ENCODE measurements at places on chromosomes 3 and 15. TPM values are rescaled to one million over a fixed set of nuclear protein-coding genes. Genes with fewer than 3 reads are reported as not detected.

DNA sequence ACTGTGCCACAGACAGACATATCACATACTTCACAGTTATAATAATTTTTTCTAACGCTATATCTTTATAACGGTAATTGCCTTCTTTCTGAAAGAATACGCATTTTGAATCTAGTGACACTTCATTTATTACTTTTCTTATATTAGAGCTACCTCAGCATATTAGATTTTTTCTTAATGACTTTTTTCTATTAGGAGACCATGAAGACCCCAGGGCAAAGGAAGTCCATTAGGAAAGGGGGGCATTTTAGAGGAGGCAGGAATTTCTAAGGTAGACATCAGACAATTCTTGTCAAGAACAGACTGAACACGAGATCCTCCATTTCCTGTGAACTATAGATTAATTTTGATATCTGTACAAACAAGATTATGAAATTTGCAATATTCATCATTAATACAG lies 90.5 kb upstream of the NSMCE3 start:
- DNase-seq = no peak
- H3K27ac ChIP-seq = no peak overlapping the region
- no peaks in the 10 kb centered on the region for H3K4me1 ChIP-seq
- H3K4me3 ChIP-seq = no peak overlapping the region

FGD5 gene
- total RNA-seq = 1.1 TPM

GOLGA8H gene
- 1.5 TPM for total RNA-seq

LNP1 gene
- total RNA-seq = 23.1 TPM

- no peak overlapping the region for H3K4me3 ChIP-seq
- DNase-seq = no peak
- H3K4me1 ChIP-seq = peaks cover 4% of the 10 kb centered on the region
Observed at GRCh38 chr15:100281096-100281917, 60.5 kb downstream of the ADAMTS17 start.

DNA sequence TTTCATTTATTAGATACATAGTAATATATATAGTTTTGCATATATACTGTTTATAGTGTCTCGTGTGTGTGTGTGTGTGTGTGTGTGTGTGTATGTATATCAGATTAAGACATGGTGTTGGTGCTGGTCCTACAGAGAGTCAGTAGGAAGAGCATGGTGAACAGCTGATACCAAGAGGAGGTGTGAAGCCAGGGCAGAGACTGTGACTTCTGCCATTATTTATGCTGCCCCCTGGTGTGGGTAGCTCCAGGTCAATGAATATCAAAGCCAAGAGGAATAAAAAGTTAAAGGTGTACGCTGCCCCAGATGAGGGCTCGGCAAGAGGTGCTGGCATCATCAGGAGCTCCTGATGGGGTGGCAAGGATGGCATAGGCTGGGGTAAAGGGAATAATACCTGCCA lies 299.5 kb upstream of the RASGRP1 start:
- no peak overlapping the region for H3K27ac ChIP-seq
- H3K27me3 ChIP-seq = no peaks in the 10 kb centered on the region
- DNase-seq = peak; percentile 33
- no peaks in the 10 kb centered on the region for H3K36me3 ChIP-seq
- H3K4me3 ChIP-seq = no peak overlapping the region
- H3K4me1 ChIP-seq = no peaks in the 10 kb centered on the region

- no peak for DNase-seq
- peak overlapping the region; percentile 96 for H3K27ac ChIP-seq
- no peaks in the 10 kb centered on the region for H3K27me3 ChIP-seq
- peaks cover 58% of the 10 kb centered on the region for H3K4me1 ChIP-seq
- peaks cover 11% of the 10 kb centered on the region for H3K36me3 ChIP-seq
- no peak overlapping the region for H3K4me3 ChIP-seq
Observed at GRCh38 chr3:39150148-39150802, 3.1 kb downstream of the CSRNP1 start.

- no peak for DNase-seq
- H3K36me3 ChIP-seq = no peaks in the 10 kb centered on the region
- H3K27me3 ChIP-seq = no peaks in the 10 kb centered on the region
- no peaks in the 10 kb centered on the region for H3K4me1 ChIP-seq
- no peak overlapping the region for H3K27ac ChIP-seq
- no peak overlapping the region for H3K4me3 ChIP-seq
Observed at GRCh38 chr15:79656151-79657000, 224.2 kb downstream of the MINAR1 start.

DNA sequence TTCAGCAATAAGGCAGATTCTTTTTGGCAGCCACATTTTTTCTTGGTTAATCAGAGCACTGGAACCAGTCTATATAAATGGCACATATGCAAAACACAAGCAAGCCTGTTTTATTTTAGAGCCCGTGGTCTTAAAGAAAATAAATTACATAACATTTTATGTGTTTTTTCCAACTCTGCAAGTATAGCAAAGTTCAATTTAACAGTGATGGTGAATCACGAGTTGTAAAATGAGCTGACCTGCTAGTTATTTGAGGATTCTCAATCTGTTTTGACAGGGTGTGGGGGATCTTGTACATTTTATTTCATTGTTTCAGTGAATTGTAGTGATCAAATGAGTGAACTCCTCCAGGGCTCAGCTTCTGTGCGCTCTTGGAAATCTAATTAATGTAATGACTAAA lies 2.7 kb downstream of the ARHGEF26 start:
- DNase-seq = no peak
- H3K4me1 ChIP-seq = peaks cover 6% of the 10 kb centered on the region
- no peak overlapping the region for H3K27ac ChIP-seq
- no peak overlapping the region for H3K4me3 ChIP-seq
- H3K36me3 ChIP-seq = no peaks in the 10 kb centered on the region

GRCh38 chr3:25604107-25604805 lies 60.5 kb downstream of the TOP2B start:
- H3K27ac ChIP-seq = peak overlapping the region; percentile 76
- H3K4me3 ChIP-seq = no peak overlapping the region
- no peaks in the 10 kb centered on the region for H3K27me3 ChIP-seq
- H3K4me1 ChIP-seq = peaks cover 15% of the 10 kb centered on the region
- H3K36me3 ChIP-seq = peaks cover 49% of the 10 kb centered on the region

DNA sequence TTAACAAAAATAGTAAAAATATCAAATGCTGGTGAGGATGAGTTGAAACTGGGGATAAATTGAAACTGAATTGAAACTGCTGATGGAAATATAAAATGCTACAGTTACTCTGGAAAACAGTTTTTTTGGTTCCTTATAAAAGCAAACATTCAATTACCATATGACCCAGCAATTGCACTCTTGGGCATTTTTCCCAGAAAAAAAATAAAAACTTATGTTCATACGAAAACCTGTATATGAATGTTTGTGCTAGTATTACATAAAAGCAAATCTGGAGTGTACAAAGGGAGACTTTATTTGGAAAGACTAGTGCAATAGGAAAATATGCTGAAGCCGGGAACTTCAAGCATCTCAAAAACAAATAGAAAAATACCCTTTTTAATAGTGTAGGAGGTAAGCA lies 857.9 kb upstream of the CADM2 start:
- H3K4me1 ChIP-seq = no peaks in the 10 kb centered on the region
- no peak for DNase-seq
- no peak overlapping the region for H3K27ac ChIP-seq
- no peaks in the 10 kb centered on the region for H3K36me3 ChIP-seq
- no peak overlapping the region for H3K4me3 ChIP-seq
- H3K27me3 ChIP-seq = no peaks in the 10 kb centered on the region

ROBO2 gene
- 47.1 TPM for total RNA-seq

ERICH6 gene
- 0.18 TPM for total RNA-seq

DNA sequence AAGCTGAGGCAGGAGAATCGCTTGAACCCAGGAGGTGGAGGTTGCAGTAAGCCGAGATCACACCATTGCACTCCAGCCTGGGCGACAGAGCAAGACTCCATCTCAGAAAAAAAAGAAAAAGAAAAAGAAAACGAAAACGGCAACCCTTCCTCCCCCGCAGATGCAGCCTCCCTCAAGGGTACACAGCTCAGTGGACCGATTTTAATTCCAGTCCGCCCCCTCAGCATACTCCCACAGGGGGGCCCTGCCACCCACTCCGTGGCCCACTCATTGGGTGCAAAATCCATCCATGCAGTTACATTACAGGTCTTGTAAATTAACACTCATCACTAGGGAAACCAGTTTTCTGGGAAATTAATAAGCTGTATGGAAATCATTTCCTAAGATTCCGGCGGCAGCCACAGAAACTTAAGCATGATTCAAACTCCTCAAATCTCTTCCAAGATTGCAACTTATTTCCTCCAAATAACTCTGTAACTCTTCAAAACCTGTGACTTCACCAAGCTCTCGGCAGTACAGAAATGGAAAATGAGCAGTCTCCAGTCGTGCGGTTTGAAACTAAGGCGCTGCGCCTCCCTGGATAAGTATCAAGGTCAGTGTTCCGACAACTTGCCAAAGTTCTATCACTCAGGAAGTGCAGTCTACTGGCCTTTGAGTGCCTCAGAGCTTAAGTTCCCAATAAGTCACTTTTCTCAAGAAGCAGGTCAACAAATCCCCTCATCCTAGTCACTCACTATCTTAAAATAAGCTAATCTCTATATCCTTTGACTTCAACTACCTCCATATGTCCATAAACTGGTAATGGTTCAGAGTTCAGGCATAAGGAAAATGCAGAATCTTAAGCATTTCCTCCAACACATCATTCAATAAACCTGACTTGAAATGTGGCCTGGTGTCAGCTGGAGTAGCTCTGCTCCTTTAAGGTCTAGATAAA lies 24.7 kb upstream of the KLHL6 start:
- peaks cover 8% of the 10 kb centered on the region for H3K27me3 ChIP-seq
- DNase-seq = no peak

DNA sequence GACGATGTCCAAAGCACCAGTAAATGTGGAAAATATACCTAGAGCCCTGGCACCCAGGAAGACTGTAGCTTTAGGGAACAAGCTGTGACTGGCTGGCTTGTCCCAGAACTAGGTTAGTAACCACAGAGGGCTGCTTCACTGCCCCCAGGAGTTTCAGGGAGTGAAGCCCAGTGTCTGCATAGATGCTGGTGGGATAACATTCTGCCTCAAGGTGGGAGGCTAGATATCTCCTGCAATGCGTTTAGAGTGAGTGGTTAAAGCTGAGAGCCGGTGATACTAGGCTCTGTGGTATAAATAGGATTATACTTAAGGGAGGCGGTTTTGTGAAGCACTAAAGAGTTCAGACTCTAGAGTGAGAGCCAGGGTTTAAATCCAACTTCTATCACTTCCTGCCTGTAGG lies 11.7 kb upstream of the CP start:
- peaks cover 8% of the 10 kb centered on the region for H3K4me1 ChIP-seq
- no peak overlapping the region for H3K27ac ChIP-seq
- H3K36me3 ChIP-seq = no peaks in the 10 kb centered on the region
- H3K27me3 ChIP-seq = no peaks in the 10 kb centered on the region

DNA sequence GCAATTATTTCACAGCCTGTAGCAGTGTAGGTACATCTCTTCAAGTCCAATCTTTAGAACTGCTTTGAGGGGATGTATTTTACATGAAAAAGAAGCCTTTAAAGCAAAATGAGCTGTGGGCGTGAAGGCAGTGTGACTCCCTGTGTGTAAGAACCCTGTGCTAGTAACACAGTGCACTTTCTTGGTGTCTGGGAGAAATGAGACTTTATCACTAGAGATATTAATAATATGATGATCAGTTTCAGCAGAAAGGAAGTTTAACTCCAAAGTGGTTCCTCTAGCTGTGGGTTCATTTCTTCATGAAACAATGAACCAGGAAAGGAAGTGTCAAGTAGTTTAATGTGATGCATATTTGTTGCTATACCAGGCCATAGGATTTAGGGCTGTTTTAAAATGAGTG lies 41.5 kb downstream of the SLCO3A1 start:
- H3K27me3 ChIP-seq = no peaks in the 10 kb centered on the region
- no peak overlapping the region for H3K4me3 ChIP-seq
- no peaks in the 10 kb centered on the region for H3K36me3 ChIP-seq
- H3K4me1 ChIP-seq = peaks cover 48% of the 10 kb centered on the region
- H3K27ac ChIP-seq = no peak overlapping the region

KBTBD8 gene
- total RNA-seq = 9.9 TPM

GRCh38 chr3:170848292-170848917 lies 21.6 kb downstream of the RPL22L1 start:
- H3K27ac ChIP-seq = no peak overlapping the region
- H3K4me3 ChIP-seq = no peak overlapping the region
- H3K36me3 ChIP-seq = no peaks in the 10 kb centered on the region
- H3K4me1 ChIP-seq = no peaks in the 10 kb centered on the region
- no peaks in the 10 kb centered on the region for H3K27me3 ChIP-seq
- DNase-seq = peak; percentile 50

GRM7 gene
- 1.1 TPM for total RNA-seq

DNA sequence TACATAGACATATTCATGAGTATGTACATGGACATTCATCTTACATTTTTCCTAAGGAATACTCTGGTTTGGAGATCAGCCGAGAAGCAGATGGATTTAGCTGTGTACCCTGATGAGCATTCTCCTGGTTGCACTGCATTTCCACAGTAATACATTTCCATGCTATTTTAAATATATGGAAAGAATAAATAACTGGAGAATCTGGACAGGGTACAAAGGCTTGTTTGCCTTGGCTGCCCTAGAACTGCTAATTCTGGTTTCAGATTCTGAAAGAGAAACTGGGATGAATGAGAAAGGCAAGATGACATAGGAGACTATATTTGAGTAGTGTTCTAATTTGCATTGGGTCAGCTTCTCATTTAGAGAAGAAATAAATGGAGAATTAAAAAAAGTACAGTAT lies 190.8 kb upstream of the FAM3D start:
- DNase-seq = no peak
- H3K36me3 ChIP-seq = no peaks in the 10 kb centered on the region
- H3K4me1 ChIP-seq = no peaks in the 10 kb centered on the region
- no peak overlapping the region for H3K27ac ChIP-seq
- H3K27me3 ChIP-seq = peaks cover 3% of the 10 kb centered on the region

IREB2 gene
- total RNA-seq = 34.2 TPM

- H3K27ac ChIP-seq = no peak overlapping the region
- no peak overlapping the region for H3K4me3 ChIP-seq
- no peak for DNase-seq
- no peaks in the 10 kb centered on the region for H3K27me3 ChIP-seq
- no peaks in the 10 kb centered on the region for H3K4me1 ChIP-seq
- no peaks in the 10 kb centered on the region for H3K36me3 ChIP-seq
Observed at GRCh38 chr3:106215047-106215446, 346.2 kb upstream of the CBLB start.

DNA sequence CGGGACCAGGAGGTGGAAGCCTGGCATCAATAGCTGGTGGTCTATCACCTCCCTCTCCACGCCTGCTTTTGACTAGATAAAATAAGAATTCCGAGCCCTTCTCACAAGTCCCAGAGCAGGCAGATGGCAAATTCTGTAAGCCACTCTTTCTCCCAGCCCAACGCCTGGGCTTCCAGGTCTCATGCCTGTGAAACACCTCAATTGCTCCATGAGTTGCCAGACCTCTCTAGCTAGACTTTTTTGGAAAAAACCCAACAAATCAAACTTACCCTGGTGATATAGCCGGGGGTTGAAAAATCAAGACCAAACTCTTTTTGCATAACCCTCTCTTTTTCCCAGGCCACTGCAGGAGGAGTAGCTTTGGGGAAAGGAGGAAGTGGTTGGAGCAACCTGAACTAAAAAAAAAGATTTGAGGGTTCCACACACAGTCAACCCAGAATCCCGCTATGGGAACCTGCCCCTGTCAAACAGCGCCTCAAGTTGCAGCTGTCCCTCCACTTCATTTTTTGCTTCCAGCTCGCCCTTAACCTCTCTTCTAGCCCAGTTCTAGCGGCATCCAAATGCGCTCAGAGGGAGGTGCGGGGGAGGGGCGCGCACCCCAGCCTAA lies 7.0 kb downstream of the BHLHE40 start:
- H3K36me3 ChIP-seq = peaks cover 2% of the 10 kb centered on the region
- no peaks in the 10 kb centered on the region for H3K27me3 ChIP-seq
- H3K4me3 ChIP-seq = peak overlapping the region; percentile 31
- peak; percentile 28 for DNase-seq
- H3K4me1 ChIP-seq = peaks cover 25% of the 10 kb centered on the region

NAA80 gene
- 40.4 TPM for total RNA-seq

IL17RC gene
- total RNA-seq = 49.2 TPM
